ENCODE measurements at places on chromosomes 1 and 21.

- DNase-seq = no peak
These were observed 1.7 kb downstream of the FOXO6 start for GRCh38 chr1:41362749-41363590.

- DNase-seq = no peak
These were observed 85.6 kb downstream of the GDAP2 start for GRCh38 chr1:117843791-117844190.

- DNase-seq = no peak
These were observed 27.0 kb downstream of the C1orf216 start for GRCh38 chr1:35691571-35692220.

DNA sequence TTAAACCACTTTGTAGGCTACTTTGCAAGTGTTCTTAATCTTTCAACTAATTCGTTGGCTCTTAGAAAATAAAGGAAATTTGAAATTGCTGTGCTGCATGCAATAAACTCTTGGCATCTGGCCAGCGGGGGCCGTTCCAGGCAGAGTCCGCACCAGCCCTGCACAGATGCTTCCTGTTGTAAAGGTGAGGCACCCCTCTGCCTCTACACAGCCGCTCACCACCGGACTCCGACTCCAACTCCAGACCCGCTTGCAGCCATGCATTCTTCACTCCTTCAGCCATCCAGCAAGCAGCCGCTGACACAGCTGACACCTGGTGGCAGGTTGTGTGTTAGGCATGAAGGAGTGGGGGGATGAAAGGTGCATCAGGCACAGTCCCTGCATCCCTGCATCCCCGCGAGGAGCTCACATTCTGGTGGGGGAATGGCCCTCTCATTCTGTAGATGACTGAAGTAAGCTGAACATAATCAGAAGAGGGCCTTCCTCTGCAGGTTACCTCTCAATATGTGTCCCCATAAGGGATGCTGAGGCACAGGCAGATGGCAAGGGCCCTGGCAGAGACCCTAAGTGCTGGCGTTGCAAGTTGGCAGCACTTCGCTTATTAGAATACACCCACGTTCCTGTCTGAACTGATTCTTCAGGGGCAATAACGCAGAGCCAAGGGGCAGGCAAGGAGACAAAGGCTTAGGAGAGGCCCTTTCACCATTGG lies 56.8 kb downstream of the GLIS1 start:
- DNase-seq = no peak

DNA sequence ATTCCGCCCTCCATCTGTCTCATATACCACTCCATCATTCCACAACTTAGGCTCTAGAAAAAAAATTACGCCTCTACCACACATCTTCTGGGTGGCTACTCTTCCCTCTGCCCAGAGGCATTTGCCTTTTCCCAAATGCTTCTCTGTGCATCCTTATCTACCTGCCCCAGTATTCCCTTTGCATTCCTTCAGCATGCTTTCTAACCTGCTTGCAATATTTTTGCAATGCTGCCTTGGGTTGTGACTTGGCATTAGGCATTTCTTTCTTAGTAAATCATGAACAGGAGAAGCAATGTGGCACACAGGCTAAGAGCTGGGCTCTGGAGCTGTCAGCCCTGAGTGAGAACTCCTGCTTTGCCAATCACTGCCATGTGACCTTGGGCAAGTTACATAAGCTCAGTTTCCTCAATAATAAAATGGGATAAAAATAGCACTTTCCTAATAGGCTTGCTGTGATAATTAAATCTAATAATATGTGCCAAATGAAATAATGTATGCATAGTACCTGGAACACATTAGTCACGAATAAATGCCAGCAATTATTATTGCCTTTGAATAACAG lies 276.0 kb downstream of the ASTN1 start:
- DNase-seq = no peak

- DNase-seq = no peak
These were observed 32.2 kb upstream of the PCBP3 start for GRCh38 chr21:45611296-45611695.

GRCh38 chr1:242187171-242187570 lies 188.3 kb upstream of the MAP1LC3C start:
- no peak for DNase-seq

- DNase-seq = peak; percentile 97
These were observed 14.4 kb upstream of the ERVH48-1 start for GRCh38 chr21:42939582-42940413.

DNA sequence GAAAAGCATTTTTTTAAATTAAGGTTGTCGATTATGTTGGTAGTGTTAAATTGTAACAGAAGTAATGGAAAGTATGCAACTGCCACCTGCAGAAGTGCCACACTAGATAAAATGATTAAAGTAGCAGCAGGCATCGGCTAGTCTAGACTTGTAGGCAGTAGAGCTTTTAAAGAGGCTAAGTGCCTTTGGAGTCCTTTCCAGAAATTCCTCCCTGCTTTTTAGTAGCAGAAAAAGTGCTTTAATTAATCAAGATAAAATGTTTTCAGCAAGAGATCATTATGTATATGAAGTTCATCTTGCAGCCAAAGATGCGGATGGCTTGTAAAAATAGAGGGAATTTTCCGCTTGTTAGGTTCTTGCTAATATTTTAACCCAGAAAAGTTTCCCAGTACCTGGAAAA lies 87.1 kb upstream of the LRRC8D start:
- DNase-seq = no peak

DNA sequence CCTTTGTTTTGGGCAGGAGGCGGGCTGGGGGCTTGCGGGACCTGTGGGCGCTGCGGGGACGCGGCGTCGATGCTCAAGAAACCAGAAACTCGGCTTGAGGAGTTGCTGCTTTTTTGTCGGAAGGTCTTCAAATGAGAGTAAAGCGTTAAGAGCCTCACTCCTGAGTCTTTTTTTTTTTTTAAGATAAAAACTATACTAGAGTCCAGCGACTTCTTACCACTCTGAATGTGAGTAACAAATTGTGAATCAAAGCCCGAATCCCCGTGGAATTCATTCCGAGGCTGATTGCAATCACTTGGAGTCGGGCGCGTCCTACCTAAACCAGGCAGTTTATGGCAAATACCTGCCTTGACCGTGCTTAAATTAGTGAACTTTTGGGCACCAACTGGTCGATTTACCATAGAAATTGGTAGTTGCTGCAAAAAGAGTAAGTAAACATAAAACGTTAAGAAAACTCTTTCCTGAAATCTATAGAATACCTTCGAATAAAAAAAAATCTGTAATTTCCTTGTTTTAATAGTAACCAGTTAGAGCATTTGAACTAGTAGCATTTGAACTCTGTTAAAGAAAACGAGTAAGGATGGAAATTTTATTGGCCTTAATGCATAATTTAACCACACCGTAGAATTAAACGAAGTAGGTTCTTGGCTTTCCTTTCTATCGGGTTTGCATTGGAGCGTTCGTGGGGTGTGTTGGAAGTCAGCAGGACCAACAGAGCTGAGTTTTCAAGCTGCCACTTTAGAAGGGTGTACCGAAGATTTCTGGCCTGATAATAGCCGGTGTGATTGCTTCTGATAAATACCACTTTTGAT lies 769 bp downstream of the GPSM2 start:
- no peak for DNase-seq

DNA sequence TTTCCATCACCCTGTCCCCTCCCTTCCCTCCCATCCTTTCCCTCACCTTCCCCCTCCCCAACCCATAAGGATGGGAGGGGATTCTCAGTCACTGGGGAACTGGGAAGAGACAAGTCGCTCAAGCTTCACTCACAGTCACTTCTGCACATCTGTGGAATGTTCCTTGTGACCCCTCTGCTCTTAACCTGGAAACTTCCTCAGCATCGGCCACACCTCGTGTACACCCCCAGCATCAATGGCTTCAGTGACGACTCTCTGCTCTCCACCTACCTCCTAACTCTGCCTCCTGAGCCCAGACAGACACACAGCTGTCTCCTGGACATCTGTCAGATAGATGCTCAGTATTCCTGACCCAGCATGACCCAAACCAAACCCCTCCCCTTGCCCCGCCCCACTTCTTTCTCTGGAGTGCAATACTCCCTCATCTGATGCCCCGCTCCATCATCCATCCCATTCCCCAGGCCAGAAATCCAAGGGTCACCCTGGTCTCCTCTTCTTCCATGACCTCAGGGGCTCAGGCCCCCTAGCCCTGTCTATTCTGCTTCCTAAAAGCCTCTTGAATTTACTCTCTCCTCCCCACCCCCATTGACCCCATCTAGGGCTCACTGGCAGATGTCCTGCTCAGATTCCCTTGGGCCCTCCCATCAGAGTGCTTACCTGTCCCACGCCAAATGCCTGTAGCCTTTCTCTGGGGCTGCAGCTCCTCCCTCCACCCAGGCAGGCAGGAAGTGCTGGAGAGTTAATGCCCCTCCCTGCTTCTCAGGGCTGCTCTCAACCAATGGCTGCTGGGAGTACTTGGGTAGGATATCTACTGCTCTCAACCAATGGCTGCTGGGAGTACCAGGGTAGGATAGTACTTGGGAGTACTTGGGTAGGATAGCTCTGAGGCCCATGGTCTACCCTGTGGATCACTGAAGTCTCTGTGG lies 83.1 kb upstream of the CSF3R start:
- DNase-seq = no peak

DNA sequence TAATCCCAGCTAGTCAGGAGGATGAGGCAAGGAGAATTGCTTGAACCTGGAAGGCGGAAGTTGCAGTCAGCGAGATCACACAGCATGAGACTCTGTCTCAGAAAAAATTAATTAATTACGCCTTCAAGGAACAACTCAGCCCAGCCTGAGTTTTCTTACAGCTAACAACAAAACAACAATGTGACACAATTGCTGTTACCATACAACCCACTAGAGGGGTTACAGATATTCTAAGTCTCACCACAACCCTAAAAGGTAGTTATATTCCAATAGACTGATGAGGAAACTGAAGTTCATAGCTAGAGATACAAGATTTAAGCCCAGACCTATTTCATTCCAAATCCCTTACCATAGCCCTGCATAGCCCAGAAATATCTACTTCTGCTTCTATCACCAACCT lies 2.9 kb upstream of the LRRC8C start:
- no peak for DNase-seq

DNA sequence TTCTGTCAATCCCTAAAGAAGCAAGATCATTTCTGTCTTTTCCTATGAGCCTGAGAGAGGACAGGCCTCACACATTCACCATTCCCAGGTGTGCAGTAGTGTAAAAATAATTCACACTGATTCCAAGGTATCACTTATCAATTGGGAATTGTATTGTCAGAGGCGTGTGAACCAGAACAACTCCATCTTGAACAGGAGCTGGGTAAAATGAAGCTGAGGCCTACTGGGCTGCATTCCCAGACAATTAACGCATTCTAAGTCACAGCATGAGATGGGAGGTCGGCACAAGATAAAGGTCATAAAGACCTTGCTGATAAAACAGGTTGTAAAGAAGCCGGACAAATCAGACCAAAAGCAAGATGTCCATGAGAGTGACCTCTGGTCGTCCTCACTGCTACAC lies 239.2 kb downstream of the SMYD3 start:
- DNase-seq = no peak

GRCh38 chr1:13706046-13706445 lies 6.1 kb downstream of the PRDM2 start:
- DNase-seq = no peak

DNA sequence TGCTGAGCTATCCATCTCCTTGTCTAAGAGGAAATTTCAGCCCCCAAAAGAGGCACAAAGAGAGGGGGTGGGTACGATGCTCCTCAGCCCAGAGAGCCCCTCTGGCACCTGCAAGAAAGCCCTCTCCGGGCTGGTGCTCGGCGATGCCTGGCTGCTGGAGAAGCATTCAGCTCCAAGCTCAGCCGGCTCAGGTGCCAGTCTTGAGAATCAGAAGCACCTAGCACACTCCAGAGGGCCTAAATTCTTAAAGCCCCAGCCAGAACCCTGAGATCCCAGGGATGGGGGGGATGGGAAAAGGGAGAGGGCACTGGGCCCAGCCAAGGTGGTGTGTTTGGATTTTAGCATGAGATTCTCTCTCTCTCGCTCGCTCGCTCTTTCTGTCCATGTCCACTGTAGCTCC lies 2.9 kb downstream of the GRIK3 start:
- no peak for DNase-seq

GRCh38 chr1:199786695-199787094 lies 240.8 kb upstream of the NR5A2 start:
- DNase-seq = no peak

- DNase-seq = no peak
These were observed 95.3 kb downstream of the COP1 start for GRCh38 chr1:176111835-176112234.

- no peak for DNase-seq
These were observed 2.8 kb upstream of the TAS1R3 start for GRCh38 chr1:1328254-1328653.

- DNase-seq = no peak
These were observed 12.6 kb upstream of the ALG14 start for GRCh38 chr1:95085376-95085775.
